Memory B cell (primary cell): ENCODE measurements at places on chromosomes 4 and X.

DNA sequence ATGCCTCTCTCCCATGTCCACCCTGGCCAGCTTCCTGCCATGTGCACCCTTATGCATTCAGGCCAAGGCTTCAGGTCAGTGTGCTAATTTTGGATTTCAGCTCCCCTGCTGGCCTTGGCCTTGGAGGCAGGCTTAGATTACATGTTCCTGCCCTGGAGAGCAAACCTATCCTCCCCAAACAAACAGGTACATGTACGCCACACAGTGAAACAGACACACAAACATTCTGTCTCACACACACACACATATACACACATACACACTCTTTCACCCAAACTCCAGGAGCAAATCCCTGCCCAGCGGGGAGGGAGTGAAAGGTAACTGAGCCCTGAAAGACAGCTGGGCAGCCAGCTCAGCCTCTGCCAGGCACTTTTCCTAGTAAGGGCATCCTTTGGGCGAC lies 62.7 kb upstream of the ARHGAP36 start:
- no peak for DNase-seq

- no peak for DNase-seq
Measured at GRCh38 chr4:158327525-158327924, 117.2 kb downstream of the TMEM144 start.

- no peak for DNase-seq
Measured at GRCh38 chrX:139008185-139008584, 296.7 kb upstream of the FGF13 start.

- no peak for DNase-seq
Measured at GRCh38 chrX:131783555-131784308, 239.4 kb upstream of the STK26 start.

GRCh38 chr4:41281038-41281634 lies 24.4 kb downstream of the UCHL1 start:
- peak; percentile 14 for DNase-seq

- DNase-seq: no peak
Measured at GRCh38 chr4:60911127-60911526, 289.0 kb upstream of the ADGRL3 start.

- DNase-seq: no peak
Measured at GRCh38 chrX:46713672-46714490, 45.0 kb downstream of the SLC9A7 start.

GRCh38 chr4:1082215-1083182 lies 30.9 kb downstream of the RNF212 start:
- no peak for DNase-seq

DNA sequence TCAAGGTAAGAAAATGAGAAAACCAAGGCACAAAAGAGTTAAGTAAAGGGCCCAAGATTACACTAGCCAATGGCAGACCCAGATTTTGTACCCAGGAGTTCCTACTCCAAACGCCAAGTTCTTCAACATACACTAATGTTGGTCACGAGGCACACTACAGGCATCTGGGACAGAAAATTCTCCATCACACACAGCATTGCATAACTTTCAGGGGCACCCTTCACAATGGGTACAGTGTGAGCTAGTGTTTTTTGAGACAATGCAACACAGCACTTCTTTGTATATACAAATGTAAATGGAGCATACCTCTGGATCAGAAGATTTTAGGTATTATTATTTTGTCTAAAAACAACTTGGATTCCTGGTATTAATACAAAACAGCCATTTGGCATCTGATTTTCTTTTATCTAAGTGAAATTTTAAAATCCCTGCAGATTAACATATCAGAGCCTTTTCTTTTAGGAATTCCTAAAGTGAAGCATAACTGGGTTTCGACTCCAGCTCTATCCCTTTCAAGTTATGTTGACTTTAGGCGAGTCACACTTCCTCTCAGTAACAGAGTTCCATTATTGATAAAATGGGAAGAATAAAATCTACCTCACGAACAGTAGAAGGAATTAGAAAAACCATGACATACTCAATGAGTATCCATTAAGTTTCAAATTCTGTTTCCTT lies 41.1 kb downstream of the ADGRA3 start:
- no peak for DNase-seq

GRCh38 chr4:93791570-93792195 lies 36.9 kb upstream of the ATOH1 start:
- DNase-seq: no peak

DNA sequence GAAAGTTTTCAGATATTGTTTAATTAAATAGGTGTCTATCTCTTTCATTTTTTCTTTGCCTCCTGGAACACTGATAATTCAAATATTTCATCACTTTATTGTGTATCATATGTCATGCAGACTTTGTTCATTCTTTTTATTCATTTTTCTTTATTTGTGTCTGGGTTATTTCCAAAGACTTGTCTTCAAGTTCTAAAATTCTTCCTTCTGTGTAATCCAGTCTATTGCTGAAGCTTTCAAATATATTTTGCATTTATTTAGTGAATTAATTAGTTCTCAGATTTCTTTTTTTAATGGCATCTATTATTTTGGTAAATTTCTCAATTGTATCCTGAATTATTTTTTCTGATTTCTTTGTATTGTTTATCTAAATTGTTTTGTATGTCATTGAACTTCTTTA lies 70.1 kb downstream of the ZNF330 start:
- no peak for DNase-seq

GRCh38 chr4:22514481-22514880 lies 1.4 kb downstream of the ADGRA3 start:
- DNase-seq: no peak

DNA sequence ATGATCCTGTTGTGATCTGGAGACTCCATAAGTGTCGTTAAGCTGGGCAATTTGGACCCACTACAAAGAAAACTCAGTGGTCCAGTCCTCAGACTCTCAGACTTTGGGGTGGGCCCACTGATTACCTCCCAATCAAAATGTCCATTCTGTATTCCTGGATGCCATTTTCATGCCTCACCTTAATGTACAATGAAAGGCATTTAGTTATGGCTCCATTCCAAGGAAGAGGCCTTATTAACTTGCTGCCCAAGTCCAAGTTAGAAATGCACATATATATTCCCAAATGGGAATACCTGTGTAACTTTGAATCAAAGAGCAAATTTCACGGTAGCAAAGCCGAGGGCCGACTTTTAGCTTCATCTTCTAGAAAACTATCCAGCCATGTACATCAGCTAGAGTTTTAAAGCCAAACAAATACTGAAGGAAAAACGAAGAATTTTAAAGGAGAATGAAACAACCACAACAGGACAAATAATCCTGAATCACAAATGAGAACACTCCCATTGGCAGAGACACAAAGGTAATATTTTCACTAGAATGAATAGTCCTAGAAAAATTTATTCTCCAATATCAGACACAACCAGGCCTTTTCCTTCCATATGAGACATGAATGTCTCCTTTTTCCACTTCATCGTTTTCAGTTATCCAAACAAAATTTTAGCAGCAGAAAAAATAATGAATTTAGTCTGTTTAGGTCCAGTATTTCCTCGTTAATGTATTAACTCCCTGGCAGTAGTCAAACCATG lies 63.7 kb upstream of the HHIP start:
- DNase-seq: no peak

DNA sequence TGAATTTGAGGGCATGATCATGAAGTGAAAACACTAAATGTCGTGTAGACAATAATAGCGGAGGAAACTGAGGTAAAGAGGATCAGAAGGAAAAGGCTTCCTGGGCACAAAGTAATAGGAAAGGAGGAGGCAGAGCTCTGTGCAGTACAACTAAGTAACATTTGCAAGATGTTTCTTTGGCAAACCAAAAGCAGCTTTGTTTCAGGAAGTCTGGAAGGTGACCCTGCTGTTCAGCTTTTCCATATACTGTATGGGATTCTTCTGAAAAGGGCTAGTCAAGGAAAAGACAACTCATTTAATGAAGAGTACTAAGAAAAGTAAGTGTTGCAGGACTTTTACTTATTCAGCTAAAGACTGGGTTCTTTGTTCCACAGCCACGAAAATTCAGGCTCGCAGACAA lies 463.1 kb downstream of the PCDH7 start:
- DNase-seq: no peak

DNA sequence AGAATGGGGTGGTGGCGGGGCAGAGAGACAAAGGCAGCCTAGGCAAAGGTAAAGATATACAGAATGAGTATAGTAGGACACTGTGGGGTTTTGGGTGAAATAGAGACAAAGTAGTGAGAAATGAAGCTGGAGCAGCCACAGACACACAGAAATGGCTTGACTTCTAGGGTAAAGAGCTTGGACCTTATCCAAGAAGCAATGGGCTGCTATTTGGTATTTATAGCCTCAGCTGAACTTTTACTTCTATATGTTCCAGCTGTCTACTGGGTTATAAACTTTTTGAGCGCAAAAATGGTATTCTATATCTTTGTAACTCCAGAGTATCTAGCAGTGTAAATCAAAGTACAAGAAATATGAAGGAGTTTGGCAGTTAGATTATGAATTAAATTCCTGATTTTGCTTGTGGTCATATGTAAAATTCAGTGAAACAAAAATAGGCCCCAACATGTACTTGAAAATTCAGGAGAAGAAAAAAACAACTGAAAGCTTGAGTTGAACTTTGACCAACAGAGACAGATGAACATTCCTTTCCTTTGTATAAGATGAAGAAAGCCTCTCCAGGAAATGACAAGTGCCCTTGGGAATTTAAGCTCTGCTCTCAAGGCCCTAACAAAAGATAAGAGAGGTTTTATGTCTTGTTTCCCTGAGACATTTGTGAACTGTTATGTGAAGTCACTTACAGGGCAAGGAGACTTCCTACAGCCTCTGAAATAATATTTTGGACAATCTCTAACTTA lies 354.1 kb downstream of the CHIC1 start:
- DNase-seq: no peak

DNA sequence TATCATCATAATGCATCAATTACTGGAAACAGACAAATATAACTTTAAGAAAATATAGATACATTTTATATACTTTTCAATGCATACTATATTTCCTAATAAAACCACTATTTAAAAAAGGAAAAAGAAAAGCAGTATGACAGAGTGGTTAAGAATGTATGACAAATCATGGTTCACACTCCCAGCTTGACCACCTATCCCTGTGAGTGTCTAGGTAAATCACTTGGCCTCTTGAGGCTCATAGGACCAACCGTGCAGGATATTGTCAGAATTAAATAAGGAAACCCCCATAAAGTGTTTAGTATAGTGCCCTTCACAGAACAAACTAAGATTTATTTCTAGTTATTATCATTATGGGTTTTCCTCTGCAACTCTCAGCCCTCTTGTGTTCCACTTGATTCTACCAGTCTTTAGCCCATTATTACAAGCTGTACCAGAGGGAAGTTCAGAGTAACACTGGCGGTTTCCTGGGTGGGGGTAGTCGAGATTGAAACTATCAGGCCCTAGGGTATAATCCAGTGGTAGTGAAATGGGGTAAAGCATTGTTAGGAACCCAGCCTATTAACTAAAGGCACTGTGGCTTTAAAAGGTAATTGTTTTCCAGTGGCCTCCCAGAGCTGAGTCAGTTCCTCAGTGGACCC lies 55.5 kb upstream of the PAK3 start:
- no peak for DNase-seq

DNA sequence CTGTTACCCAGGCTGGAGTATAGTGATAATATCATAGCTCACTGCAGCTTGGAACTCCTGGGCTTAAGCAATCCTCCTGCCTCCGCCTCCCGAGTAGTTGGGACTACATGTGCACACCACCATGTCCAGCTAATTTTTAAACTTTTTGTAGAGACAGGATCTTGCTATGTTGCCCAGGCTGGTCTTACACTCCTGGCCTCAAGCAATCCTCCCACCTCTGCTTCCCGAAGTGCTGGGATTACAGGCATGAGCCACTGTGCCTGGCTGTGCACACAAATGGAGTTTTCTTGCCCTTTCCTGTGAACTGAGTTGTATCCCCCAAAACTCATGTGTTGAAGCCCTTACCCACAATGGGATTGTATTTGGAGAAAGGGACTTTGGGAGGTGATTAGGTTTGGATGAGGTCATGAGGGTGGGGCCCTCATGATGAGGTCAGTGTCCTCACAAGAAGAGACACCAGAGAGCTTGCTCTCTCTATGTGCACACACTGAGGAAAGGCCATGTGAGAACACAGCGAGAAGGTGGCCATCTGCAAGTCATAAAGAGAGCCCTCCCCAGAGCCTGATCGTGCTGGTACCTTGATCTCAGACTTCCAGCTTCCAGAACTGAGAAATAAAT lies 40.1 kb downstream of the DDX3X start:
- no peak for DNase-seq

DNA sequence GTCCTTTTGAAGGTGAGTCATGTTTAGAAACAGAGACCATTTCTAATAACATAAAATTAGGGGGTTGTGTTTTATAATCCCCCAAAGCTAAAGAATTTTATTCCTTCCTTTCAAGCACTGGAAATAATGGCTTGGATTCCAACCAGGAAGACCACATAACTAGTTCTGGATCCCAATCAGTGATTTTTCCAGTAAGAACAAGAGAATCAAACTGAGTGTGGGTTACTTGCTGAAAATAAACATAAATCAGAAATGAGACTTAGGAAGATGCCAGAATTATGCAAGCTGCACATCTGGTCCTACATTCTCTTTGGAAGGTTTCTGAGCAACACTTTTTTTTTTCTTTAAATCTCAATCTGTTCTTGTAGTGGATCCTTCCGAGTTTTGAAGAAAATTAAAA lies 76.3 kb downstream of the SOWAHB start:
- no peak for DNase-seq

DNA sequence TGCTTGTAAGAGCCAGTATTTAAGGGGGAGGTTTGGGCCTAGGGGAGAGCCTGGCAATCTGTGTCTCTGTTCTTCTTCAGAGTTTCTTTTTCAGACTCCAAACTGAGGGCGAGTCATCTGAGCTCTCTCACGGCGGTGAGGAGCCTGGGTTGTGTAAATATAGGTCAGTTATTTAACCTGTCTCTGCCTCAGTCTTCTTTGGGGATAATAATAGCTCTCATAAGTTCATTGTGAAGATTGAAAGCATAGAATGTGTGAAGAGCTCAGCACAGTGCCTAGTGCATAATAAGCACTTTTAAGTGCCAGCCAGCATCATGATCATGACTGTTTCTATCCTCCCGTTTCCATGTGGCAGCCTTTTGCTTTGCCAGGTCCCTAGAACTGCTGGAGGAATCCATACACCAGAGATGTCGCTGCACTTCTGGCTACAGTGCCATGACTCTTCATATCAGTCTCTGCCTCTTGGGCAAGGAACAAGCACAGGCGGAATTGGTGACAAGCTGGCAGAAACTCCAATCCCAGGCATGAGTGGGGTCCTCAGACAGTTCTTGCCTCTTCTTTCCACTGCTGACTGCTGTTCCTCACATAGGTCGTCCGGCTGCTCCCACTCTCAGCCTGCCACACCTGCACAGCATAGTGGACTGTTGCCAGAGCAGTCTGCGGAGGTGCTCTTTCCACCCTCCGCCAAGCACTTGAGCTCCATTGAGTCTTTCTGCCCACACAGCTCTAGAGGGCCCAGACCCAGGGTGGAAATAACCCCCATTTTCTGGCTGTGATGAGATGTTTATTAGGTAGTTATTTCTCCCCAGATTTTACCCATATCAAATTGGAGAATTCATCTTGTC lies 103.7 kb upstream of the MAML3 start:
- no peak for DNase-seq

GRCh38 chr4:56434599-56435139 lies 746 bp downstream of the PPAT start:
- peak; percentile 9 for DNase-seq
